ELR (cell line): ENCODE measurements at places on chromosomes 1 and 21.
A peak's percentile ranks its signal among the peaks of the same experiment; 100 is the strongest.

DNA sequence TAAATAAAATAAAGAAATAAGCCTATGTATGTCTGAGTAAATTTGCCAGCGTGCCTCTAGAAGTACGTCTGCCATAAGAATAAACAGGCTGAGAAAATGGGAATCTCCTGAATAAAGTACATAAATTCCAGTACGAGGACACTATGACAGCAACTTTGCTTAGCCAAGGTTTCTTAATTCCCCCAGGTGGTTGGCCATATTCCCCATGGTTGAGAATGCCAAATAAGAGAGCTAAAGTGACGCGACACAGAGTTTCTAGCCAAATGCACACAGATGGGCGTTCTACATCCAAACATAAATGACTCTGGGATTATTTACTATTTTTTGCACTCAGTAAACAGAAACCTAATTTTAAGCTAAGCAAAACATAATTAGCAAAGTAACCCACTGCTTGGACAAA is 19.5 kb downstream of the KCNH1 start:
- DNase-seq = no peak

- DNase-seq = peak; percentile 69
Observed at GRCh38 chr1:171468120-171468750, 17.1 kb upstream of the PRRC2C start.

- no peak for DNase-seq
Observed at GRCh38 chr21:41886328-41886727, 7.2 kb upstream of the PRDM15 start.

- DNase-seq = no peak
Observed at GRCh38 chr1:237737448-237737847, 153.3 kb downstream of the ZP4 start.

DNA sequence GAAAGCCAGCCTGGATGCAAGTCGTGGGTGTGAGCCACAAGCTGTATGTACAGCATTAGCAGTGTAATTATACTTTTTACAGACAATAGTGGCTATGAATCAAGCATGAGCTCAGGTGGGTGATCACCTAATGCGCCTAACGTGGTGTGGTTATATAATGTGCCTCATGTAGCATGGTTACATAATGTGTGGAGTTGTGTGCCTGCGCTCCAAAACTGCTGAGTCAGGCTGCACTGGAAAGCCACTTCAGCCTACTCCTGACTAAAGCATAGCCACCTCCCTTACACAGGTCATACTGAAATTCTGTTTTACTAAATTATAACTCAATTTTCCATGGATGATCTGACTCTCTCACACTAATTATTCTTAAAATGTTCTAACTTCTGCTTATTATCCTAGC is 69.8 kb downstream of the KCNT2 start:
- no peak for DNase-seq

DNA sequence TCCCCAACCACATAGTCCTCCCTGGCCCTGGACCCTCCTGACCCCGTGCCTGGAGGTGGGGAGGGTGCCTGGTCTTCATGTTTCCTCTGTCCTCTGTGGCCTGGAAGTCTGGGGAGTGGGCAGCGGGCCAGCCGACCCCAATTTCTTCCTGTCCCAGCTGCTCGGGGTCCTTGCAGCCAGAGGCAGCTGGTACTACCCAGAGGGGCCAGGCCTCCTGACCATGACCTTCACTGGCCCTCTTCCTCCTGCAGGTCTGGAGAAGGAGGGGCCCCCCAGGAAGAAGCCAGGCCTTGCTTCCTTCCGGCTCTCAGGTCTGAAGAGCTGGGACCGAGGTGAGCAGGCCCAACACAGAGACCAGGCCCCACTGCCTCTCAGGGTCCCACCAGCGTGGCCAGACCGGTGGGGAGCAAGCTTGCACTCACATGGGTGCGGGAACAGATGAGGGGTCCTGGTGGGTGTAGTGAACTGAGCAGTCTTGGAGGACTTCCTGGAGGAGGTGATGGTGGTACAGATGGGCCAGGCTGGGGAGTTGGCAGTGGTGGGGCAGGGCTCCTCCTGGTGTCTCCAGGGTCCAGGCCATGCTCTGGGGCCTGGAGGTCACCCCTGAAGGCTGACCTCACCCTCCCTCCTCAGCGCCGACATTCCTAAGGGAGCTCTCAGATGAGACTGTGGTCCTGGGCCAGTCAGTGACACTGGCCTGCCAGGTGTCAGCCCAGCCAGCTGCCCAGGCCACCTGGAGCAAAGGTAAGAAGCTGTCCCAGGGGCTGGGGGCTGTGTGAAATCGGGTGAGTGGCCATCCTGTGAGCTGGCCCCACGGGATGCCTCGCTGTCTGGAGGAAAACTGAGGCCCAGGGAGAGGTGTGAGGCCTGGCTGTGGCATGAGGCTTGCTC is 32.7 kb downstream of the TRIM11 start:
- no peak for DNase-seq

DNA sequence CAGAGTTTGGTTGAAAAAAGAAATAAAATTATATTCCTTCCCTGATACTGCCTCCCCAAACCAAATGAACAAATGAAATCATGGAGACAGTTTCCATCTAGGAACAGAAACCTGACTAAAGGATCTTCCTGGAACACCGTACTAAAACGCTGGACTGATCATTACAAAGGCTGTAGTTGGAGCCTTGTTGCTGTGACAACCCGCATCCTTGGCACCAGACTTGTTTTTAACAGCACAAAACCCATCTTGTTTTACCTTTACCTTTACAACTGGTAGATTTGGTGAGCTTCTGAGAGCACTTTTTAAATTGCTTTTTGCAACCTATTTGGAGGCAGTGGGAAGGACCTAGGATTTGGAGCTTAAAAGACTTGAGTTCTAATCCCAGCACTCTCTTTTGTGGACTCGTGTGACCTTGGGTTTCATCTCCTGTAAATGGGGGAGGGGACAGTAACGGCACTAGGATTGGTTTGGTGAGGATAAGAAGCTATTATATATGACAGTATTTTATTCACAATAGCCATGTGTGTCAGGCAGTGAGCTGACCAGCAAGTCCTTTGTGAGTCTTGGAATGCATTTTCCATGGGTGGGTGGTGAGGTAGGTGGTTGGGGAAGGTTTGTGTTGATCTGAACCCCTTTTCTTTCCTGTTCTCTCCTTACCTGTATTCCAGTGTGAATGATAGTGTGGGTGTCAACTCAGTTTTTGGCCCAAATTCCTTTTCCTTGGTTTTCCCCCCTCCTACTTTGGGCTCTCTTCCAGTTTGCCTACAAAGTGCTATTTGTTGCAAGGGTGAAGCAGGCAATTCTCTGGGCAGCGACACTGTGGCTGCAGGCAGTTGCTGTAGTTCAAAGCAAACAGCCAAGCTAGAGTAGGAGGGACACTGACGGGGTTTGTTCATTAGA is 12.6 kb downstream of the LRRC8D start:
- no peak for DNase-seq

DNA sequence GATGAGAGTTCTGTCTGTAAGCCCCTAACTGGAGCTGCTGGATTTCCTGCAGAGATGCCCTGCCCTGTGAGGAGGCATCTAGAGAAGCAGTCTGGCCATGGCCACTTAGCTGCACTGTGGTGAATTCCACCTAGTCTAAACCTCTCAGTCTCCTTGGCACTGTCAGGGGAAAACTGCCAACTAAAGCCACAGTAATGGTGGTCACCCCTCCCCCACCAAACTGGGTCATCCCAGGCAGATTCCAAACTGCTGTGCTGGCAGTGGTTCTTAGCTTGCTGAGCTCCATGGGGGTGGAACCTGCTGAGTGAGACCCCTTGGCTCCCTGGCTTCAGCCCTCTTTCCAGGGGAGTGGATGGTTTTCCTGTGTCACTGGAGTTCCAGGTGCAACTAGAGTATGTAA is 740.6 kb downstream of the RWDD3 start:
- peak; percentile 33 for DNase-seq

DNA sequence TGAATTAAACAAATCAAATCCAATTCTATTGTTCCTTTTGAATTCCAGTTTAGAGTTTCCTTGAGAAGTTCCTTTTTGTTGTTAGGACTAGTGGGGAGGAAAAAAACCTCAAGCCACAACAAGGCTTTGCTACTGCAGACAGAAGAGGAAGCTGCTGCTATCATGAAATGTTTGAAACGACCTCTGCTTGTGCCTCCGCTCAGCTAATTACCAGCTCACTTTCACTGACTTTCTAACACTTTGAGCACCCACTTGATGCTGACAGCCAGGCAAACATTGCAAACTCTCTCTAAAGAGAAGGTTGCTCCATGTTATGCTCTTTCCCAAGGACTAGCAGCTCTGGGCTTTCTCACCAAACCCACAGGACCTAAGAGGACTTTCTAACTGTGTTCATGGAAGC is 203.9 kb upstream of the PROX1 start:
- no peak for DNase-seq

DNA sequence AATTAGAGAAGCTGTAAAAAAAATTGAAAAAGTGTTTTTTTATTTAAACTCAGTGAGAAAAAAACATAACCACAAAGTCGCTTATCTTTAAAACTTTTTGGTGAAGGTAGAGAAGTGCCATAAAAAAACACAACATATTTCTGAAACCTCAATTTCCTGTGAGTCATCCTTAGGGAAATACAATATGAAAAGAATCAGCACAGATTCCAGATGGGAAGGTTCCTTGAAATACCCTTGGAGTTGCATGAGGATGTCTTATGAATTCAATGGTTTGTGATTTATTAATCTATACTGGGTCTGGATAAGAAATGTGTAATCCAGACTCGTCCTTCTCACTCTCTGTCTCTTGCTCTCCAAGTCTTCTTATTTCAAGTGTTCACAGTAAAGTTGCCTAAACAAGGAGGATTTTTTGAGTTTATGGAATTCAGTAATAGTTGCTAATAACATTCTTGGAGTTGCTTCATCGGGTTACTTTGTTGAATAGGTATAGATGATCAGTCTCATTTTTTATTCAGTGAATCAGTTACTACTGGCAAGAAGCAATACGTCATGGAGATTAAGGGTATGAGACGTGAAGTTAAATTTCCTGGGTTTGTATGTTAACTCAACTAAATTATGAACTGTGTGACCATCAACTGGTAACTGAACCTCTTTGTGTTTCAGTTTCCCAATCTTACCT is 191.4 kb downstream of the KCNK2 start:
- peak; percentile 91 for DNase-seq

DNA sequence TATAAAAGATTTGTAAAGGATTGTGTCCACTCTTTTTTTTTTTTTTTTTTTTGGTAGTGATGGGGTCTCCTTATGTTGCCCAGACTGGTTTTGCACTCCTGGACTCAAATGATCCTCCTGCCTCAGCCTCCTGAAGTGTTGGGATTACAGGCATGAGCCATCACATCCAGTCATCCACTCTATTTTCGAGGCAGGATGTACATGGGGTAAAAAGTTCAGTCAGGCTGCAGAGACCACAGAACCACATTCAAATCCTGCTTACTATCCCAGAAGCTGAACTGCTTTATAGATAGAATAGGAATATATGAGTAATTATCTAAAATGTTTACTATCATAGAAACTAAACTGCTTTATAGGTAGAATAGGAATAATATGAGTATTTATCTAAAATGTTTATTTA is 26.0 kb upstream of the KCNK2 start:
- peak; percentile 79 for DNase-seq

DNA sequence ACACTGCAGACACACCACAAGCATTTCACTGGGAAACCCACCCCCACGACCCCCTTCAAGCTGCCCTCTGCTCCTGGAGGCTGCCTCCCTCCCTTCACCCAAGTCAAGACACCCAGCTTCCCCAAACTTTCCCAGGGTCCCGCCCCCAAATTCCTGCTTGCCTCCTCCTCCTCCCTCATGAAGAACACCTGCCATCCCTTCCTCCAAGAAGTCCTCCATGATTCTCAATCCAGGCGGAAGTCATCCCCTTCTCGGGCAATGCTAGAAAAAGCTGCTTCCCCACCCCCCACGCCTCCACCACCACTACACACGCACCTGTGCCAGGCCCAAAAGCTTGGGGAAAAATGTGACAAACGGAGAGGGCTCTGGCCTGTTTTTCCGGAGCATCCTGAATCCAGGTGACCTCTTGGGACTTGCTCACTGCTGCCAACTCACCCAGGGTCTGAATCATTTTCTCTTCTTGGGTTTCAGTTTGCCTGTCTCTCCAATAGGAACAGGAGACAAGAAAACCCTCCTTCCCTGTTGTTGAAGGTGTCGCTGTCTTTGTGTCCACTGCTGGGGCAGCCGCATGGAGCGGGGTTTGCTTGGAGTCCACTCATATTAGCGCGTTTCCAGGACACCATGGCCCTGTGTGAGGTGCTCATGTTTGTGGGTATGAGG is 101.0 kb upstream of the CASZ1 start:
- peak; percentile 13 for DNase-seq

DNA sequence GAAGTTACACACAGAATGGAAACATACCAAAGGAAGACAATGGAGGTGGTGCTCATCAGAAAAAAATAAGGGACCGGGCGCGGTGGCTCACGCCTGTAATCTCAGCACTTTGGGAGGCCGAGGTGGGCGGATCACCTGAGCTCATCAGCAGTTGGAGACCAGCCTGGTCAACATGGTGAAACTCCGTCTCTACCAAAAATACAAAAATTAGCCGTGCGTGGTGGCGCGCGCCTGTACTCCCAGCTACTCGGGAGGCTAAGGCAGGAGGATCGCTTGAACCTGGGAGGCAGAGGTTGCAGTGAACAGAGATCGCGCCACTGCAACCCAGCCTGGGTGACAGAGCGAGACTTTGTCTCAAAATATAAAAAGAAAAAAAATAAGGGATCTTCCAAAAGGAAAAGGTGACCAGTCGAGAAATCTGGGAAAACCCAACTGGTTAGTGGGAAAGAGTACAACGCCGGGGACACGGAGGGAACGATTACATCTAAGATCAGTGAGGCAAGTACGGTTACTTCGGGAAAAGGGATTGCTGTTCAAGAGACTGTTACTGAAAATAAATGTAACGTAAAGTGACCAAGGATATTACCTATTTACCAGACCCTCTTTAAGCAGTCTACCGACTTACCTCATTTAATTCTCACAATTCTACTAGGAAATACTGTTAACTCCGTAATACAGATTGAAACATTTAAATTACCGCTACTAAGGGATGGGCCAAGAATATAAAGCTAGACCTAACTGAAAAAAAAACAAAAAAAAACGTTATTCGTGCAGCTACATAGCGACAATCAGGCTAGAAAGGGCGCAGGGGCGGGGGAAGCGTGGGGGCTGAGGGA is 822 bp downstream of the CCT3 start:
- DNase-seq = peak; percentile 36

DNA sequence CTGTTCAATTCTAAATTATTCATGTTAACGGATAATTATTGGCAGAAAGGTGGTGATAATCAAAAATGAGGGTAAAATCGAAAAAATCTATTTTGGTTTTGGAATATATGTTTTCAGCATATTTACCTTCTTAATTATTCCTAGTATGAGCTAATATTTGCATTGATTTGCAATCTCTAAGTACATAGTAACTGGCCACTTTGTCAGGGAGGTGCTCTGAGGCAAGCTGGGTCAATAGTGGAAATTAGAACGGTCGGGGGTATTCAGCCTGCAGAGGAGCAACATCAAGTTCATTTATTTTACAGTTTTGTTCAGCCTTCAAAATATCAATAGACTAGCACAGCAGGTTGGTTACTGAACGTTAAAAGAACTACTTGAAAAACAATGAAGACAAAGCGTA is 1.8 kb downstream of the OTUD7B start:
- DNase-seq = no peak

DNA sequence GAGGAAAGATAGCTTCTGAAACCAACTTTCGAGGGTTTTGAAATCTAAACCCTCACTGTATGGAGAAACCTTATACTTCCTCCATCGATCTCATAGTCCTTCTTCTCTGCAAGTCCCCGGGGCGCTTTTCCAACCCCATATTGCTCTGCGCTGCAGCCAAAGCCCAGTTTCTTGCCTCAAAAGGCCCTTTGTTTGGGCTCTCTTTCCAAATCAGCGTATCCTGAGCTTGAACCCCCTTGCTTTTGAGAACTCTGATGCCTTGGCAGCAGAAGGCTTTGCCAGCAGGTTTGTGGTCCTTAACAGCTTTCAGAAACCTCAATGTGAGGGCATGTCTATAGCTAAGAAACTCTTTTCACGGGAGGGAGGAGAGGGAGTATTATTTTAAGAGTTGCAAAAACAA is 21.6 kb downstream of the PLPP3 start:
- DNase-seq = no peak
